Stimulated activated CD8-positive, alpha-beta memory T cell treated with anti-CD3 and anti-CD28 coated beads, Interleukin-15, amount 100 ng/mL, for 4 hours (primary cell): ENCODE measurements at places on chromosomes 12 and 14.

DNA sequence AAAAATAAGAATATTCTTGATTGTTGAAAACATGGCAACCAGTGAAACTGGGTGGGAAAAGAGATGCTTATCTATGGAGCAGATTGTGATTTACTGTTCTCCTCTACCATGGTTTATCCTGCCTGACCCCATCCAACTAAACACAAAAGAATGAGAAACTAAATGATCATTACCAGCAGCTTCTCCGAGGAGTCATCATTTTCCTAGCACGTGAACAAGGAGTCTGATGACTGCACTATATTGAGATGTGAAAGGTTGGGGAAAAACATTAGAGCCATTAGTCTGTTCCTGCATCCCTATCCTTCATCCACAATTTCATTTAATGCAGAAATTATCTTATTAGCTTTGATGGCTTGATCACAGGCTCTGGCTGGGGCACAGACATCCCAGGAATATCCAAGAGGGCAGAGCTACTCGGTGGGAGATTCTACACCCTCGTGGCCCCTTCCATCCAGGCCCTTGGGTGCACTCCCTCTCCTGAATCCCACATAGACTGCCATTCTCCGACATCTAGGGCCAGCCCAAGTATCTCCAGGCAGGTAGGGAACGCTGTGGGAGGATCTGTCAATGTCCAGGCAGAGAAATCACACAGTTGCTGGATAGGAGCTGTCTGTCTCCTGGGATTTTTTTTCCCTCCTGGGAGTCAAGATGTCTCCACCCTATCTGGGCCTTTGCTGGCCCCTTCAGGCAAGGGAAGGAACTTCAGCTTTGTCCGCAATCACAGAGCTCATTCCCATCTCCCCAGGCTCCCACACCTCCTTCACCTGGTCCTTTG is 43.3 kb upstream of the DHRS4 start:
- DNase-seq: no peak

GRCh38 chr12:96360550-96360949 is 39.7 kb downstream of the CDK17 start:
- no peak for DNase-seq

DNA sequence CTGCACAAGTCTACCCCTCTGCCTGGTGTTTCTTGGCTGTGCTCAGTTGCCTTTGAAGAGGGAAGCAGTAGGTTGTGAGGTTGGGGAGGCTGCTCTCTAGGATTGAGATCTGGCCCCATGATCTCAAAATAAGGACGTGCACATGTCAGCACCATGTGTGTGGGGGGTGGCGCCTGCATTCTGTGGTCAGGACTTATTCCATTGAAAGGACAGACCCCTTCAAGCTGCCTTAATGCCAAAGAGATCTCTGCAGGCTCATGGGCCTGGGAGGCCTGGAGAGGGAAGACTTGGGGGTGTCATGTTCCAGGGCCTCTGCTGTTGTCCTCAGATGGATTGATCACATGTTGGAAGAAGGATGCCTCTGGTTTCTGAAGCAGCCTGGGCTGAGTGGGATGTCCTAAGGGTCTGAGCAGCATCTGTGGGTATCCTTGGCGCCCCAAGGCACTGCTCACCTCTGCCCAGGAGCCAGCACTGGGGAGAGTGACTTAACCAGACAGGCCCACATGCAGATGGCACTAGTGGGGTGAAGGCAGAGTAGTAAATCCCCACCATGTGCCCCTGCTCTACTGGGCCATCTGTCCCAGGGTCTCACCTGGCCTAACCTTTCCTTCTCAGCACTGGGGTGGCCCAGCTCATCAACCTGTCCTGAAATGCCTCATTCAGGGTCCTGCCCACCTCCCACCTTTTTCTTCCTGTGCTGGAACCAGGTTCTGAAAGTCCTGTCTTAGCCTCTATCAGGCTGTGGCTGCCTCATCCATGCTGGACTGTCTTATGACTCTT is 118.9 kb downstream of the ADGRD1 start:
- no peak for DNase-seq

DNA sequence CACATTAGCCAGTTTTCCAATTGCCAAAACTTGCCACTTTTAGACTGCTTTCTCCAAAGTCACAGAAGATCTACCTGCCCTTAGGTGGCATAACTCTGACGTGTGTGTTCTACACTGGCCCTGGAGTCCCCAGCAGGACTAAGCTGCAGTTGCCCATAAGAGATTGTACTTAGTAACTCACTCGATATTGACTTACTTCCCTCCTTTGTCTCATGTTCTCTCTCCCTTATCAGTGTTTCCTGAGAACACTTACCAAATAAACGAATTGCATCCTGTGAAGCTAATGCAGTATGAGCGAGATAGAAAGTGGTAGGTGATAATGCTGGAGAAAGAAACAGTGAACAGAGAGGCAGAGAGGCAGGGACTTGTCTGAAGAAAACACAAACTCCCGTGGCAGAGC is 117.2 kb downstream of the NUAK1 start:
- DNase-seq: no peak

- DNase-seq: no peak
Measured at GRCh38 chr14:54739514-54739913, 163.1 kb downstream of the GCH1 start.

DNA sequence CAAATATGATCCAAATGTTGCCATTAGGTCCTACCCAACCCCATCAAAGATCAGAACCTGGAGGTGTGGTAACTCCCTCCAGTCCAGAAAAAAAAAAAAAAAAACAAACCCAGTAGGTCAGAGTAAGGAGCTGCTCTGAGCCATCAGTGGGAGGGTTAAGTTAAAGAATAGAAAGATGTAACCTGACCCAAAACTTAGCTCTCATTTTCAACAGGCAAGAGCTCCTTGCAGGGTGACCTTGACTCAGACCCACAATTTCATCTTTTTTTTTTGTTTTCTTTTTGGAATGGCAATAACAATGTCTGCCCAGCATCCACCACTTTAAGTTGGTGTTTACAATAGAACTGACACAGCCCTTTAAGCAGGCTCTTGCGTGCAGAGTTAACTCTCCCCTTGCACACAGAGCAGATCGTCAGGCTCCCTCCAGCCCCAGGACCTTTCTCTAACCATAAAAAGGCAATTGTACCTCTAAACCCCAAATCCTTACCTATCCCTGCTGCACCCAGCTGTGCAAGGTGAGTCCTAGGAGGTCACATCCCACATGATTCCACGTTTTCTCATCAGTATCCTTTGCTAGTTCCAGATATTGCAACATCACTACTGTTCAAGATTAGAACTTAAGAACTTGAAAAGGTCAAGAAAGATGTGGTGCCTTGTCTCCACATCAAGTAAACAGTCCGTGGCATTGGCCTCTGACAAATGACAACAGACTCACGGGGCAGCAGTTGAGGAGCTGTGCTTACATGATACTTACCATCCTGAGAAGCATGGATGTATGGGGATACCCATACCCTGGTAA is 178.6 kb upstream of the EEA1 start:
- DNase-seq: no peak

GRCh38 chr12:71870416-71870815 is 30.9 kb downstream of the TBC1D15 start:
- DNase-seq: no peak
